Activated CD4-positive, alpha-beta T cell treated with anti-CD3 and anti-CD28 coated beads for 1 hour (primary cell): ENCODE measurements at places on chromosomes 4 and X.

DNA sequence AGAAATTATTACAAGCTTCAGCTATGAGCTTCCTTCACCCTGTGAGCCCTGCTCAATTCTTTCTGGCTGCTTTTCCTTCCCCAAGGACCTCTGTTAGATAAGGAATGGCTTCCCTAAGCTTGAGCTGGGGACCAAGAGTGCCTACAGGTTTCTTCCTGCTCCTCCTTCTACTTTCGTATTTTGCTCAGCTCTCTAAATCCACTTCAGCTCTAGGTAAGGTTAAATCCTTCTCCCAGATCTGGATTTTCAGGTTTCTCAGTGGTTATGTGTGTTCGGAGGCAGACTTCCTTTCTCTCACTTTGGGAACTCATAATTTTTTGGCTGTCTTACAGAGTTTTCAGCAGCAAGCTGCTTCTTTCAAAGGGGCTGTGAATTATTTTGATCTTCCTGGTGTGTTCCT lies 21.9 kb upstream of the ZDHHC15 start:
- DNase-seq, result no peak

DNA sequence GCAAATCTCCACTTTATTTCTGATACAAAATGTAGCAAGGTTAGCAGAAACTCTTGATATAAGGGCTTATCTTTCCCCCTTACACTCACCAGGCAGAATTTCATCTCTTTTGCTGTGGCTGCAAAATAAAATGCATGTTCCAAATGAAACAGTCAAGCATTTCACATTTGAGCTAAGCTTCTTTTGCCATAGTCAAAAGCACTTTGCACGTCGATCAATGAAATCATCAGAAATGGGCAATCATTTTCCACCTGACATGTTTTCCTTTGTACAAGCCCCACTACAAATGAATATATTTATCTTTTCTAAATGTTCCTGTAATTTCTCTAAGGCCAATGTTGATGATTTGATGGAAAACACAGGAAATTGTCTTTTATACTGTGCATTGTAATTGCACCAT lies 178.4 kb downstream of the ANKRD50 start:
- no peak for DNase-seq

DNA sequence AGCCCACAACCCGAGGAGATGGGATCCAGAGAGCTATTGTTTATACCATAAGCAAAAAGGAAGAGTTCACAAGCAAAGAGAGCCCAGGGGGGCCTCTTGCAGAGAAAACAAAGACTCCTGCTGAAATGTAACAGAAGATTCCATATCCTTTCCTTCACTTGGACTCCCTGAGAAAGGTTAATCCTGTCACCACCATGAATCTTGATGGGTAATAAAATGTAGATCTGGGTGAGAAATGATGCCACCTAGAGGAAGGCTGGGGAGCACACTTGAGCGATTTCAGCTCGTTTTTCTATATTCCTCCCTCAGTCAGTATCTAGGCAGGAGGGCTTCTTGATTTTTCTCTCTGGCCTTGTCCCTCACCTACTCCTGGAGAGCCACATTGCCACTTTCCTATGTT lies 10.2 kb upstream of the KCNE5 start:
- DNase-seq, result no peak

GRCh38 chr4:125357675-125358074 lies 42.9 kb downstream of the FAT4 start:
- DNase-seq, result no peak

GRCh38 chrX:15877380-15877779 lies 22.8 kb upstream of the AP1S2 start:
- DNase-seq, result no peak

DNA sequence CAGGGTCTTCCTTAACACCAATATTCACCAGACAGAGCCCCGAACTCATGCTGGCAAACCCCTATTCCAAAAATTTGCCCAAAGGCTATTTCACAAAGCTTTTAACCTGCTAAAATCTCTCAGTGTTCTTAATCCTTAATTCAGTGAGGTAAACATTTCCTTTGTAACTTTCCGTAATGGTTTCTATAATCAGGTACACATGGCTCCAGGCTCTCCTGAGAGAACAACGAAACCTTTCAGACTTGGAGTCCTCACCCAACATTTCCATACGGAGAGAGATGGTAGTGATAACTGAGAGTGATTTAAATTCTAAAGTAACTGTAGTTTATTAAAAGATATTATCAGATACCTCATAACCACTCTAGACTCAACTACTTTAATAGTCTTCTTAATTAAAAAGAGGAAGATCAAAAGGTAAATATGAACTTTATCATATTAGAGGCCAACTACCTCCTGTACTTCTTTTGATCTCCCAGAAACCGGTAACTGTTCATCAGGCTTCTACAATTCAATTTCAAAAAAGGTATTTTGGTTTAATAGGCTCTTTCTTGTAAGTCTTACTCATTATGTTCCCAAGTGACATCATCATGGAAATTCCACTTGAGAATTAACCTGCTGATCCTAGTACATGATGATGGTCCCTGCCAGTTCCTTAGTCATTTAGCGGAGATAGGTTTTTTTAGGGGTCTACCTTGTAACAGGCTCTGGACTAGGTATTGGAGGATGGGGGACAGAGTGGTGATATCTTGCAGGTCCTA lies 91.4 kb upstream of the UCP1 start:
- DNase-seq, result no peak

GRCh38 chr4:70873216-70873615 lies 29.0 kb upstream of the MOB1B start:
- DNase-seq, result no peak

DNA sequence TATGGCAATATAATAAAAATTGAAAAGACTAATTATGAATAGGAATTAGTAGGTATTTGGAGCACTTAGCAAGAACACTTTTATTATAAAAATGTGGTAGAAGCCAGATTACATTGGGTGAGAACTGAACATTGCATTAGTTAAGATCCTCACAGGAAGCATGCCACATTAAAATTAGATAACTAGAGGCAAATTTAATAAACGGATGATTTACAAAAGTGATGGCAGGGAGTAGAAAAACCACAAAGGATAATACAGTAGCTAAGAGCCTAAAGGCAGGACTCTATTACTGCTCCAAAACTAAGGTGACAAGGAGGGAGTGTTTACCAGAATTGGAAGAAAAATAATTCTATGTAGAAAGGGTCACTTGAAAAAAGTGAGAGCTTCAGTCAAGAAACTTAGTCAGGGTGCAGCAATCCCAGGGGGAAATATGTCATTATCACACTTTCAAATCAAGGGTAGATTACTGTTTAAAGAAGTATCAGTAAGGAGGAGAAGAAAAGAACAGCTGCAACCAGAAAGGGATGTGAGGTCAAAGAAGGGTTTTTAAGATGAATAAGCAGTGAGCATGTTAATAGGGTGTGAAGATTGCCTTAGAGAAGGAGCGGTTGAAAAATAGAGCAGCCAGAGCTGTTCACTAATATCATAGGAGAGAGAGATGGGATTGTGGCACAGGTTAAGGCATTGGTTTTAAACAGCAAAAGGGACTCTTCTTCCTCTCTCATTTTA lies 84.6 kb downstream of the NDST4 start:
- DNase-seq, result no peak

GRCh38 chr4:59222221-59222620 lies 1977.9 kb upstream of the ADGRL3 start:
- DNase-seq, result no peak

- DNase-seq, result no peak
These were observed 104.3 kb upstream of the UGT8 start for GRCh38 chr4:114494246-114494803.

- DNase-seq, result no peak
These were observed 207.4 kb upstream of the INTU start for GRCh38 chr4:127425202-127425845.

DNA sequence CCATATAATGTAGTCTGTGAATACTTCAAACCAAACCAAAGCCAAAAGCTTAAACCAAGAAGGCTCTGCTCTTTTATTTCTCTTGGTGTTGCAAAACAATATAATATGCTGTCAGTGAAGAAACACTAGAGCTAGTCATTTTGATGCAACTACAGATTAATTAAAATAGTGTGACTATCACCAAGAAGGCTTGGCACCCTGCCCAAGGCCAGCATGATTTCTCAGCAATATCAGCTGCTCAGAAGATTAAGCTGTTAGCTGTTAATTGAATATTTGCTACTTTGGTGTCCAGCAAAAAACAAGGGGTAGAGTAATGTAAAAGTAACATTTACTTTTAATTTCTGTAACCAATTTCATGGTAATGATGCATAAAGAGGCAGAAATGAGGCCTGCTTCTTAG lies 104.9 kb upstream of the PRPS2 start:
- no peak for DNase-seq

DNA sequence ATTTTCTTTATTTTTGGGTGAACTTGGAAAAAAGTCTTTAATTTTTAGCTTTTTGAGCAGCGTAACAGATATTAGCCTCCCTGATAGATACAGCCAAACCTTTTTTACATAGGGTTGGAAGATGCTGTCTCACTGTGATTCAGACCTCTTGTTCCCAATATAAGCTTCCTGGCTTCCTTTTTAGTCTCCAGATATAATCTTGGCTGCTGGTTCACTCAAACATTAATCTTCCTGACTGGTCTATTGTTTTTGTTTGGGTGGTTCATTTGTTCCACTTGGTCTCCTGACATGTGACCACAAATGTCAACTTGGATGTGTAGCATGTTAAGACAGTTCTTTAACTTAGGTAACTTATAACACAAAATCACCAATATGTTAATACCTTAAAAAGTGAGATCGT lies 23.0 kb downstream of the RPA4 start:
- DNase-seq, result no peak

DNA sequence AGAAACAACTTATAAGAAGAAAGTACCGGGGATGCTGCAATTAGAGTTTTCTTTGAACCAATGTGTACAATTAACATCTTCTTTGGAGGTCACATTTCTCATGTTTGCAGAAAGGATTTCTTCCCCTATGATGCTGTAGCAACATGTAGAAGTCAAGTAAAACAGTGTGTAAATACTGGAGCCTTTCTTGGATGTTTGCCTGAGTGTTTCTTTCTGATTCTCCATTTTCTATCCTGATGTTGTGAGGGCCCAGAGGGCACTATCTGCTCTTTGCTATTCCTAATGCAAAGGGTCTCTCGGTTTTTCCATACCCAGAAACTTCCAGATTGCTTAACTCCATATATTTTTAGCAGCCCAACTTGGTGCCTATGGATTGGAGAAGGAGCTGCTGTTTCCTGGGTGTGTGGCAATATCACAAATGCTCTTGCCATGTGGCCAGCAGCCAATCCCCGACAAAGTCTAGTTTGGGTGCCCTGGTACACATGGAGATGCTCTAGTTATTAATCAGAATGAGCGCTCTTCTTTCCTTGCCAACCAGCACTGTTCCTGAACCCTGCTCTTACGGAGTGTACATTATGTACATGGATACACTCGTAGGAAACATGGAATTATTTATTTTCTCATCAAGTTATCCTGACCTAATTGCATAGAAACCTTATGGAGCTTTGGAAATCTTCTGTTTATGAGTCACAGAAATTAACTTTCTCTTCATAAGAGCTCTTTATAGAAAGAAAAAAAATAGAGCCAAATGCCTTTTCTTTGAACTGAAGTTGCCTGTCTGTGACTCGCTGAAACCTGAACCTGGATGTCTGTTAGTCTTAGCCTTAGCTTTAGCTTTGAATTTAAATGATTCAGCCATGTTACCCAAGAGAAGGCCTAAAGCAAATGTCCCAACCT lies 67.0 kb upstream of the GPC4 start:
- no peak for DNase-seq

GRCh38 chr4:25051534-25051933 lies 20.8 kb upstream of the LGI2 start:
- DNase-seq, result no peak

DNA sequence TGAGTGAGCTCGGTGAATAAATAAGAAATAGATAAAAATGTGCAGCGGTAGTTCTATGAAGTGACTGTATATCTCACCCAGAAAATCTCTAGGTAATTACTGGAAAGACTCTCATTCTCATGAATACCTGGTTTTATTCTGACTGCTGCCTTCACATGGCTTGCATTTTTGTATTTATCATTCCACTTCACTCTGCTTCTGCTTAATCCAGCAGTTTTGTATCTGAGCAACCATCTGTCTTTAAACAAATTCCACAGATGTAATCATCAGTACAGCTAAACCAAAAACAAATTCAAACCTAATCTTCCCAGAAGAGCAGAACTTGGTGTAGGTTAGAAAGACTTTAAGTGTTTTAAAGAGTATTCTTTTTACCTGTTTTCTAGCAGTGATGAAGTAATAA lies 11.2 kb upstream of the ALB start:
- DNase-seq, result no peak

GRCh38 chr4:121177246-121178137 lies 13.4 kb upstream of the TNIP3 start:
- no peak for DNase-seq

- no peak for DNase-seq
These were observed 24.5 kb upstream of the ADH7 start for GRCh38 chr4:99459546-99460042.

DNA sequence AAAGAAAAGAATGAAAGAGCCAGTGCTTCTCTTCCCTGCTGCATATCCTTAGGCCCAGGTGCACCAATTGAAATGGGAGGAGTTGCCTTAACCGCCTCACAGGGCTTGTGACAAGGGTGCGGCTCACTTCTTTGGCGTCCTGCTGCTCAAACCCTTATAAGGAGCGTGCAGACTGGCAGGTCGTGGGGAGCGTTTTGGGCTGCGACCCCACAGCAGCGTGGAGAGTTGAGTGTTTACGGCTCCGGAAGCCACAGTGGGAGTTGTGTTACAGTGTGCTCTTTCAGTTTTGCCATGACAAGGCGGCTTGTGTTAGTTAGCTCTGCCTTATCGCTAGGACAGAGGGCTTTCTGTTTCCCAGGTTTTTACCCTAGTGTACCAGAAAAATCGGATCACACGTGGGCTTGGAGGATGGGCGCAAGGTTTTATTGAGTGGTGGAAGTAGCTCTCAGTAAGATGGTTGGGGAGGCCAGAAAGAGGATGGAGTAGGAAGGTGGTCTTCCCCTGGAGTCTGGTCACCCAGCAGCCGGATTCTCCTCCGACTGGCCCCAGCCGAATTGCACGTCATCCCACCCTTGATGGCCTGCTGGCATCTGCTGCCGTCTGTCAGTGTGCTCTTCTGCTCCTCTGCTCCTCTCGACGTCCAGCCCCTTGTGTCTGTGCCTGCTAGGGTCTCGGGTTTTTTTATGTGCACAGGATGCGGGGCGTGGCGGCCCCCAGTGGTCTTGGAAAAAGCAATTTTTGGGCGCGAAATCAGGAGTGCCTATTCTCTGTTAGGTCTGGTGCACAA lies 718.9 kb downstream of the ARAP2 start:
- DNase-seq, result no peak

- DNase-seq, result no peak
These were observed 61.7 kb downstream of the NBDY start for GRCh38 chrX:56790778-56791177.

DNA sequence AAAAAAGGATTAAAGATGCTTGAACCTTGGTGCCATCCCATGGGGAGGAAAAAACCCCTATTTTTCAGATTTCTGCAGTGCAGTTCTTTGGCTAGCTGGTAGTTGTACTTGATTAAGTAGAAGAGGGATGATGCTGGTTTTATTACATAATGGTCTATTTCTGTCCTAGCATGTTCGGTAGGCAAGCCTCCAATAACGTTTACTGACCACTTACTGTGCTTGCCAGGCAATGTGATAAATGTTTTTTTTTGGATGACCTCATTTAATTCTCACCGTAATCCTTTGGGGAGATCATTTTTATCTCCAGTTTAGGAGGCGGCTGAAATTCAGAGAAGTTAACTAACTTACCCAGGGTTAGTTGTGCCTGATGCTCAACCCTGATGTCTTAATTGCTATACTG lies 92.1 kb upstream of the RPA4 start:
- no peak for DNase-seq
